HT-29 (cell line): ENCODE measurements at places on chromosomes 1 and 21. TPM values are rescaled to one million over a fixed set of nuclear protein-coding genes. Genes with fewer than 3 reads are reported as not detected.

- DNase-seq: no peak
These were observed 9.2 kb upstream of the C1orf141 start for GRCh38 chr1:67143966-67144365.

GRCh38 chr1:44757420-44757819 lies 17.8 kb downstream of the KIF2C start:
- DNase-seq: no peak

GRCh38 chr1:113662101-113662500 lies 97.2 kb downstream of the PHTF1 start:
- DNase-seq: no peak

DNA sequence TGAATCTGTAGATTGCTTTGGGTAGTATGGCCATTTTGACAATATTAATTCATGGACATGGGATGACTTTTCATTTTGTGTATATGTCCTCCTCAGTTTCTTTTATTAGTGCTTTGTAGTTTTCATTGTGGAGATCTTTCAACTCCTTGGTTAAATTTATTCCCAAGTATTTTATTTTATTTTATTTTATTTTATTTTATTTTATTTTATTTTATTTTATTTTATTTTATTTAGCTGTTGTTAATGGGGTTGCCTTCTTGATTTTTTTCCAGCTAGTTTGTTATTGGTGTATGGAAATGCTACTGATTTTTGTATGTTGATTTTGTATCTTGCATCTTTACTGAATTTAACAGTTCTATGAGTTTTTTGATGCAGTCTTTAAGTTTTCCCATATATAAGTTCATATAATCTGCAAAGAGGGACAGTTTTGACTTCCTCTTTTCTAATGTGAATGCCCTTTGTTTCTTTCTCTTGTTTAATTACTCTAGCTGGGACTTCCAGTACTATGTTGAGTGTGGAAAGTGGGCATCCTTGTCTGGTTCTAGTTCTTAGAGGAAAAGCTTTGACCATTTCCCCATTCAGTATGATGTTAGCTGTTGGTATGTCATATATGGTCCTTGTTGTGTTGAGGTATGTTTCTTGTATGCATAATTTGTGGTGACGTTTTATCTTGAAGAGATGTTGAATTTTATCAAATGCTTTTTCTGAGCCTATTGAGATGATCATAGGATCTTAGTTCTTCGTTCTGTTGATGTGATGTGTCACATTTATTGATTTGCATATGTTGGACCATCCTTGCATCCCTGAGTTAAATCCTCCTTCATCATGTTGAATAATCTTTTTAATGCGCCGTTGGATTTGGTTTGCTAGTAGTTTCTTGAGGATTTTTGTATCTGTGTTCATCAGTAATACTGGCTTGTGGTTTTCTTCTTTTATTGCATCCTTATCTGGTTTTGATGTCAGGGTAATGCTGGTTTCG lies 14.3 kb downstream of the CEPT1 start:
- no peak for DNase-seq

DNA sequence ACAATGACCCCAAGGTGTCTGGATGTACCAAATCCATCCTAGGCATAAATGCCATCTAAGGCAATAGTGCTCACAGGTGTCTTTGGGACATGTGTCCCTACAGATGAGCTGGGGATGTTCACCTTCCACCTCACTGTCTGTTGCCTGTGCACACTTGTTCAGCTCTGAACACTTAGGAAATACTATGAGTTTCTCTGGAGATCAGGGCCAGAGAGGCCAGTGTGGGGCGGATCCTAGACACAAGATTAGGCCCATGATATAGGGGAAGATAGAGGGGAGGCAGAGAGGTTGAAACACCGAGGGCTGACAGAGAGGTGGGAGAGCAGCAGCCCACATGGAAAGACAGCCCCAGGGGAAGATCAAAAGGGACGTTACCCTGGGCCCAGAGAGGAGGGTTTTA lies 25.6 kb downstream of the C1orf116 start:
- no peak for DNase-seq

DNA sequence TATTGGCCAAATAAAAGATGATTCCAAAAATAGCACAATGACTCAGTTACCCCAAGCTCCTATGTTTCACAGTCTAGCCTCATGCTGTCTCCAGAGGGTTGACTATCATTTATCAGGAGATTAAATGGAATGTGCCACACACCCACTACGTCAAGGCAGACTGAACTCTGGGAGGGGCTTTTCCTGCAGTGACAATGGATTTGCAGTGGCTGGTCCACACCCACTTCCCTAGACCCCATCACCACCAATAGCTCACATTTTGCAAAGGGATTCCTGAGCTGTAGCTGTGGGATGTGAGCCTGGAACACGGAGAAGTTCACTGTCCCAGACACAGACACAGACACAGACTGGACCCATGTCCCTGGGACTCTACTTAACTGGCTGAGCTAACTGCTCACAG lies 77.1 kb downstream of the HLCS start:
- DNase-seq: no peak

DNA sequence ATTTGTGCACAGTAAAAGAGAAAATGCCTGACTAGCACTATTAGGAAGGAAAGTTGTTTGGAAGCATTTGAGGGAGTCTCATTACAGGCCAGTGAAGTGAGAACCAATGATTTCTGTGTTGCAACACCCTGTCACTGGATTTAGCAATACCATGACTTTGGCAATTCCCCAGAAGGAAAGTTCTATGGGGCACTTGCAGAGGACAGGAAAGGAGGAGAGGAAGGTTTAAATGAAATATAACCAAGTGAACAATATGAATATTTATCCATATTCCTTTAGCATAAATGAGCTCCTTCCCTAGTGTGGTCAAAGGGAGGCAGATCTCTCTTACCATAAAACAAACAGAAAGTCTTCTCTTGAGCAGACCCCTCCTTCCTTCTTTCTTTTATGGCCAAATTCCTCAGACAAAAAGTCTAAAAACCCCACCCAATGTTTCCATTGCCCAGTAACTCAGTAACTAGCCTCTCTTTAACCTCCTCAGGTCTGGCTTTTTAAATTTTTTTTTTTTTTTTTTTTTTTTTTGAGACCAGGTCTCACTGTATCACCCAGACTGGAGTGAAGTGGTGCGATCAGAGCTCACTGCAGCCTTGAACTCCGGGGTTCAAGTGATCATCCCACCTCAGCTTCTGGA lies 5.5 kb downstream of the TLR5 start:
- no peak for DNase-seq

DNA sequence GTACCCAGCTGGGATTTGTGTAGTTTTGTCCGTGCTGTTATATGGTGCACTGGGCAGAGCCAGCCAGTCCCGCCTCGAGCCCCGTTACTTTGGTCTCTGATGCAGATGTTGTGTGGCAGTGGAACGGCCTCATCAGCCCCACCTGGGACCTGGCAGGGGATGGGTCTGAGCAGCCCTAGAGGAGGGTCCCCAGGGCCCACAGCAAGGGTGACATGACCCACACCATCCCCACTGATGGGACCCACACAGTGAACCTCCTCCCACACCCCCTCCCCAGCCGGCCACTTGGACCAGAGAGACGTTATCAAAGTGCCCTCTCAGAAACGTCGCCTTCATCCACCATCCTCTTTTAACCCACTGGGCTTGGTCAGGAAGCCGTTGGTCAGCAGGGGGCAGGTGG lies 42.0 kb upstream of the PCBP3 start:
- DNase-seq: no peak

DNA sequence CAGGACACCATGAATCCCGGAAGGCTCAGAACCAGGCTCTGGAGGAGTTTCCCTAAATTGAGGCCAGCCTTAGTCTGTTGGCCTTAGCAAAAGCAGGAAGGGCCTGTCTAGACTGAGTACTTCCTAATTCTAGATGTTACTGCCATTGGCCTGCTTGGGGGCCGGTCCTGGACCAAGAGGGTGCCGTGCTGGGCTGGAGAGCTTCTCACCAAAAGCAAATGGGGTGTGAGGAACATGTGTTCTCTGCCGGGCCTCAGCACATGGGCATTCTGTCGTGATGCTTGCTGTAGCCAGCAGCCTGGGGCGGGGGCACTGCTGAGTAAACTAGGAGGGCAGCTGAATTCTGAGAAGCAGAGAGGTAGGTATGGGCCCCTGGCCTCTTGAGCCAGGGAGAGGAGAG lies 35.7 kb upstream of the MAN1C1 start:
- DNase-seq: no peak

- DNase-seq: no peak
These were observed 36.1 kb downstream of the DNTTIP2 start for GRCh38 chr1:93842750-93843500.

GRCh38 chr1:2268285-2269056 lies 40.4 kb downstream of the SKI start:
- DNase-seq: no peak

GRCh38 chr21:37463083-37463801 lies 96.7 kb downstream of the DYRK1A start:
- peak; percentile 34 for DNase-seq

- no peak for DNase-seq
These were observed 16.8 kb downstream of the SYNJ1 start for GRCh38 chr21:32710987-32711386.

- no peak for DNase-seq
These were observed 97.4 kb upstream of the ST6GALNAC5 start for GRCh38 chr1:76769911-76770310.

GRCh38 chr1:43321331-43321891 lies 16.2 kb upstream of the MPL start:
- no peak for DNase-seq

DNA sequence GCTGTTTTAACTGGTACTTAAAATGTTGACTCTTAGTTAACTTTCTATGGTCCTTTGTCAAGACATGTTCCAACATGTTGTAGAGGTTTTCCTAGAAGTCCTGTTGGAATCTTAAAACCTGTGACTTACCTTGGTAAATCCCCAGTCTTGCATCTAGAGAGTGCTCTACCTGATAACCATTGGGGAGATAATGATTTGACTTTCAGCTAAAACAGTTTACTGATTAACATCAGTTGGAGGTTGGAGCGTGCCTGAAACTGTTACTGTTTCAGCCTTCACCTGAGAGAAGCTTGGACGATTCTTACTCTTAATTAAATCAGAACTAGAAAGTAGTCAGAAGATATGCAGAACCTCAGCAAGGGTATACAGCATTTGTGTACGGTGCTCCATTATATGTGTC lies 8.8 kb downstream of the MDM4 start:
- no peak for DNase-seq

- no peak for DNase-seq
These were observed 833.4 kb upstream of the ADGRL4 start for GRCh38 chr1:79839882-79840281.

GRCh38 chr1:8698012-8698630 lies 119.3 kb downstream of the RERE start:
- DNase-seq: no peak

DNA sequence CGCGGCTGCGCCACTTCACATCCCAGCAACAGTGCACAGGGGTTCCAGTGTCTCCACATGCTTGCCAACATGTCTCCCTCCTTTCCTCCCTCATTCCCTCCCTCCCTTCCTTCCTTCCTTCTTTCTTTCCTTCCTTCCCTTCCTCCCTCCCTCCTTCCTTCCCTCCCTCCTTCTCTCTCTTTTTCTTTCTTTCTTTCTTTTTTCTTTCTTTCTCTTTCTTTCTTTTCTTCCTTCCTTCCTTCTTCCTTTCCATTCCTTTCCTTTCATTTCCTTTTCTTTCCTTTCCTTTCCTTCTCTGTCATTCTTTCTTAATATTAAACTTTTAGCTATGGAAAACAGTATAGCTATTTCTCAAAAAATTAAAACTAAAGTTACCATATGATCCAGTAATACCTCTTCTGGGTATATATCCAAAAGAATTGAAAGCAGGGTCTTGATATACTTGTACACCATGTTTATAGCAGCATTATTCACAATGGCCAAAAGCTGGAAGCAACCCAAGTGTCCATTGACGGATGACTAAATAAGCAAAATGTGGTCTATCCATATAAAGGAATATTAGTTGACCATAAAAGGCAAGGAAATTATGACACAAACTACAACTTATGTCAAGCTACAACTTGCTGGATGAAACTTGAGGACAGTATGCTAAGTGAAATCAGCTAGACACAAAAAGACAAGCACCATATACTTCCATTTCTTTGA lies 55.0 kb upstream of the TLR5 start:
- DNase-seq: no peak

DMBX1 gene
- total RNA-seq: 3.0 and 3.1 TPM in 2 replicates

CLSTN1 gene
- 78.4 and 99.0 TPM in 2 replicates for total RNA-seq

VHLL gene
- total RNA-seq: not detected in 2 replicates

SHE gene
- not detected in 2 replicates for total RNA-seq

PTGFR gene
- not detected in 2 replicates for total RNA-seq

CTNNBIP1 gene
- 12.2 and 16.4 TPM in 2 replicates for total RNA-seq

ABCG1 gene
- 2.6 and 5.7 TPM in 2 replicates for total RNA-seq

S100A1 gene
- total RNA-seq: 0.15 TPM in 1 of 2 replicates, not detected in the other

LHX8 gene
- not detected in 2 replicates for total RNA-seq

SPRR4 gene
- not detected in 2 replicates for total RNA-seq

RXFP4 gene
- 0.47 and 3.1 TPM in 2 replicates for total RNA-seq

FCGR1A gene
- not detected in 2 replicates for total RNA-seq

PPT1 gene
- 56.2 and 67.0 TPM in 2 replicates for total RNA-seq

CFAP74 gene
- not detected in 2 replicates for total RNA-seq
